ENCODE measurements at places on chromosomes 1 and 21.

GRCh38 chr1:44867801-44868200, 24.7 kb upstream of the PTCH2 start:
- no peak for DNase-seq

DNA sequence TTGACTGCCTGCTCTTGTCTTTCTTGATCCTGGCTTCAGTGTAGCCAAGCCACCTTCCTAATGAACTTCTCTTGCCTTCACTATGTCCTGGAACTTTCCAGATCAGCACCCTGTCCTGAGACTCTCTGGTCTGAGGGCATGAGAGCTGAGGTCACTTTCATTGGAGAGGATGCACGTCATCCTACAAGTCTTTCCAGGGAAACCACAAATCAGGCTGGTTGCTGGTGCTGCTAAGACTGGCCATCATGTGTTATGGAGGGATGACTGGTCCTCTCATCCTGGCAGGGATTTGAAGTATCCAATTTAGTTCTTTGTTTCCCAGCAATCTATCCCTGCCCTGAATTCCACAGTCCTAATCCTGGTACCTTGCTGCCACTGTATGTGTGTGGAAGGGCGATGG, 228.6 kb downstream of the GPATCH2 start:
- no peak for DNase-seq

DNA sequence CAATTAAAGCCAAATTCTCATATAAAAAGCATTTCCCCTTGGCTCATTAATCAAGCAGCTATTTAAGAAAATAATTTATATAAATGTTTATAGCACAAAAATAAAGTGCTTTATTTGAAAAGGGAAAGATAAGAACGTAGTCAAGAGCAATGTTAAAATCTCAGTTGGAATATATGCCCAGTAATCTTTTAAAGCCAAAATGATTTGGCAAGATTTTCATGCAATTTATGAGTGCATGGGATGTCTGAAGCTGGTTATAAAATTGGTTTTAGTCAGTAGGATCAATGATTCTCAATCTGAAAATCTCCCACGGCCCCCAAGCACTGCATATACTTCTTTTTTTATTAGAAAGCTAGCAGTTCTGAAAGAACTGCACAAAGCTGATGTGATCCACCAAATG, 188.8 kb downstream of the RERE start:
- no peak for DNase-seq

DNA sequence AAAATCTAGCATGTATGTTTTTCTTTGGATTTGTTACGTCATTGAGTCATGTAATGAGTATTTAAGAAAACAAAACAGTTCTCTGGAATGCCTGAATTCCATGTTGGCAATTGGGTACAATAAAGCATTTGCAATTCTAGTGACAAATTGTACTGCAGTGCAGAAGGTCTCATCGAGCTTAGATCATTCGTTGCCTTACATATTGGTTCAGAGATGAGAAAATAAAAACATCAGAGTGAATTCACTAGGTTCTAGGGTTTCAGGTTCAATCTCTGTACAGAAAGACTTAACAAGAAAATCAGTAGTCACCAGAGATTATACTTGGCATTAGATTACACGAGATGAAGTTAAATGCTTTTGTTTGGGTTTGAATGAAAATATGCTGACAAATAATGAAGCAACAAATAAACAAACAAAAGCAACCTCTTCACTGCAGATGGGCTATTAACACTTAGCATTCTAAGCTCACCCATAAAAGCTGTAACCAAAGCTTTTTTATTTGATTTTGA, 124.7 kb downstream of the RYR2 start:
- DNase-seq = no peak
